DMS 273 treated with DMSO at 0.1 percent for 48 hours (cell line): ENCODE measurements at places on chromosomes 1 and 21.

GRCh38 chr1:10686404-10687040 lies 109.9 kb downstream of the CASZ1 start:
- no peak for DNase-seq

DNA sequence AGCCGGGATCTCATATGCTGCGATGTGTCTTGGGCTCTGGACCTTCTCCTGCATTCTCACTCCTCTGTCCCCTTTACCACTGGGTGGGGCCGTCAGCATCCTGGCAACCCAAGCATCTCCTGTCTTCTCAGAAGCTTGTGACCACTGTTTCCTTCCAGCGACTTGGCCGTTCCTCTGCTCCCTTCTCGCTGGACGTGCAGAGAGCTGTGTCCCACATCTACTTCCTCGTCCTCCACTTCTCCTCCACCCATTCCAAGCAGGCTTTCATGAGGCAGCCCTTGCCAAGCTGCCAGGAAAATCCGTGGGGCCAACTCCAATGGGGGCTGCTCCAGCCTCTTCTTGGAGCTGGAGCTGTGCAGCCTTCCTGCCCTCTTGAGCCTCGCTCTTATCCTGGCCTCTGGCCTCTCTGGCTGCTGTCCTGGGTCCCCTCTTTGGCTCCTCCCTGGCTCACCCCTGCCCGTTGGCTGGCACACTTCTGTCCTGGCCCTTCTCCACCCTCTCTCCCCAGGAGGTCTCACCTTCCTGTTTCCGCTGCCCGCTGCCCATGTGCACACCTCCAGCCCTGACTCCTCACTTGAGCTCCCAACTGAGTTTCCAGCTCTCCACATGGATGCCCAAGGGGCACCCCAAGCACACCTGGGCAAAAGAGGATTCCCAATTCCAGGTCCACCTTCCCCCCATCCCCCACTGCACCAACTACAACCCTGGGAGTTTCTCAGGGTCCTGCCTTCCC lies 8.7 kb downstream of the FAM131C start:
- no peak for DNase-seq

- no peak for DNase-seq
Measured at GRCh38 chr1:76940571-76941335, 73.5 kb downstream of the ST6GALNAC5 start.

DNA sequence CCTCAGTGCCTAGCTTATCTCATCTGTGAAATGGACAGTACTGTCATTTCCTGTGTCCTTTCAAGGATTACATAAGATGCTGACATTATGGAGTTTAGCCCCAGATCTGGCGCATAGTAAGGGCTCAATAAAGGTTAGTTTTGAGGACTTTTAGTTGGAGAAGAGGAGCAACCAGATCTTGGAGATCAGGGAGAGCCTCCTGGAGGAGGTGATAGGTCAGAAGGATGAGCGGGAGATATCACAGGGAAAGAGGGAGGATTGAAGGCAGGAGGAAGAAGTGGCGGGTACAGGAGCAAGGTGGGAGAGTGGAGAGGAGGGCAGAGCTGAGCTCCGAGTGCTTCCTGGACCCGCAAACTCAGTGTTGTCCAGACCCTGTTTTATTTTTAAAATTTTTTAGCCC lies 17.5 kb downstream of the SLC66A1 start:
- no peak for DNase-seq

- no peak for DNase-seq
Measured at GRCh38 chr1:208527156-208527555, 283.0 kb upstream of the PLXNA2 start.
